ENCODE measurements at places on chromosomes 2 and 18. TPM values are rescaled to one million over a fixed set of nuclear protein-coding genes. Genes with fewer than 3 reads are reported as not detected.

DNA sequence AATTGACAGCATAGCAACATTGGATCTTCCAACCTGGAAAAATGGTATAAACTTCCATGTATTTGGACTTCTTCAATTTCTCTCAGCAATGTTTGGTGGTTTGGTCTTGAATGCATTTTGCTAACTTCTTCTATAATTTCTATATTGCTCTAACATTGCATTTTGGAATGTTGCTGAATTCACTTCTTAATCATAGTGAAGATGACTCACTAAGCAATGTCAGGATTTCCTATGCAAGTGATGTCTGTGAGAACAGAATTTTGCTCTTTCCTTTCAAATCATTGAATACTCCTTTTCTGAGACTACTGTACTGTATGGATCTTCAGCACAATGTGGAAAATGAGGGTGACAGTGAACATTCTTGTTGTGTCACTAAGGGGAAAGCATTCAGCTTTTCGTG, 28.9 kb upstream of the CDH19 start:
- DNase-seq, result no peak

GRCh38 chr2:206343816-206344215, 69.4 kb downstream of the ZDBF2 start:
- no peak for DNase-seq

- no peak for DNase-seq
Measured at GRCh38 chr2:18402831-18403230, 157.6 kb downstream of the RDH14 start.

- peak; percentile 96 for DNase-seq
Measured at GRCh38 chr2:98909317-98910211, 26.5 kb downstream of the CRACDL start.

Gene NTSR2
- not detected for total RNA-seq

Gene CGREF1
- 8.5 TPM for total RNA-seq

GRCh38 chr2:234714711-234715110, 217.8 kb upstream of the ARL4C start:
- no peak for DNase-seq

Gene SFT2D3
- 14.0 TPM for total RNA-seq

DNA sequence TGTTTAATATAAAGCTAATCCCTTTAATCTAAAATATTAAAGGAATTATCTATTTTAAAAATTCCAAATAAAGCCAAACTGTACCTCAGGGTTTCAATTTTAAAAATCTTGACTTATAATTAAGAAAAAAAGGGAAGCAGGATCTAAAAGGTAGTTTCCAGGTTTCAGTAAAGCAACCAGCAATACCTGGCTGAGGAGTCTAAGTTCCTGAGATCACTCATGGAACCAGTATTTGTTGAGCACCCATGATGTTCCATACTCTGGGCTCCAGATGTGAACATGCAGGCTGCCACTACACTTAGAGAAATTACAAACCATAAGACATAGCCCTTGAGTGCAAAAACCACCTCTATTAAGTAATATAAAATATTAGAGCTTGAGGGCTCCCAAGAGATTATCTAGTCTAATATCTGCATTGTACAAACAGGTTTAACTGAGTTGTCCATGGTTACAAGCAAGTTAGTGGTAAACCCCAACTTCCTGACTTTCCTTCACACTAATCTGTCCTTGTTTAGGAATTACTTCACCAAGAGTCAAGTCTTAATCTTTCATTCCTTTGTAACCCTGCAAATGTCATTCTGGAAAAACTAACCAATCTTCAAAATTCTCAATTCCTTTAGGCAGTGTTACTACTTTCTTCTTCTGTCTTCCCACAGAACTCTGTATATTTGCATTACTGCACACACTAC, 49.2 kb downstream of the CLASP1 start:
- no peak for DNase-seq

DNA sequence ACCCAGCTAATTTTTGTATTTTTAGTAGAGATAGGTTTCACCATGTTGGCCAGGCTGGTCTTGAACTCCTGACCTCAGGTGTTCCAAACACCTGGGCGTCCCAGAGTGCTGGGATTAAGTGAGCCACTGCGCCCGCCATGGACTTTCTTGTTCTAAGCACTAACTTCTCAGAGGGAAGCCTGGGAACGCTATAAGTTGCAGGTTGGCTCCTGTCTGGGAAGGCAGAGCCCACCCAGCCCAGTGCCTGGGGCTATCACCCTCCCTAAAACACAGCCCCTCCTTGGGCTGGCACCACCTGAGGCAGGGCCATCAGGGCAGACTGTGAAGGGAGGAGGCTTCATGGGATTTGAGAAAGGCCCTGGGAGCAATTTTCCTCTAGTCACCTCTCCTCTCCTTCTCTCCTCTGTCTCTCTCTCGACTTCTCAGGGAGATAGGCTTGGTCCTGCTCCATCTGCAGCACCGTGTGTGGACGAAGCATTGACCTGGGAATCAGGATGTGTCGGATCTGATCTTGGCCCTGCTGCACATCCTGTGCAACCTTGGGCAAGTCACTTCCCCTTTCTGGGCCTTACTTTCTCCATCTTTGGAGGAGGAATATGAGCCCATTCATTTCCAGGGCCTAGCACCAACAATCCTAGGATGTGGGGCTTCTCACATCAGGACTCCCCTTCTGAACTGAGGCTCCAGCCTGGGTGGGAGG, 10.9 kb downstream of the PSD4 start:
- no peak for DNase-seq

GRCh38 chr2:141957321-141957720, 173.5 kb downstream of the LRP1B start:
- DNase-seq, result no peak

Gene TUBA4B
- not detected for total RNA-seq

DNA sequence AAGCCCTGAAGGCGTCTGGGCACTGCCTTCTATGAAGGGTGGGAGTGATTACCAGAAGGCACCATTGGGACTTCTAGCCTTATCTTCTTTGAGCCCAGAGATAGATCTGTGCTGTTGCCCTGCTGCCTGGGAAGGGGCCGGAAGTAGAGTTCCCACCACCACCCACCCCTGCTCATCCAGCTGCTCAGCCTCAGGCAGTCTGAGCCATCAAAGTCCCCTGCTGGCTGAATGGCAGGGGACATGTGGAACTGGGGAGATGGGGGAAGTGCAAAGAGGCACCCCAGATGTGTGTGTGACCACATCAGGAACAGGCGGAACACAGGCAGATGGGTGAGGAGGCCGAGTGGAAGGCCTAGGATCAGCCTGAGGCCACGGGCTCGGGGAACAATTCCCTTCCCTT, 3.3 kb upstream of the WNT10A start:
- no peak for DNase-seq

Gene NLRC4
- 0.33 TPM for total RNA-seq

DNA sequence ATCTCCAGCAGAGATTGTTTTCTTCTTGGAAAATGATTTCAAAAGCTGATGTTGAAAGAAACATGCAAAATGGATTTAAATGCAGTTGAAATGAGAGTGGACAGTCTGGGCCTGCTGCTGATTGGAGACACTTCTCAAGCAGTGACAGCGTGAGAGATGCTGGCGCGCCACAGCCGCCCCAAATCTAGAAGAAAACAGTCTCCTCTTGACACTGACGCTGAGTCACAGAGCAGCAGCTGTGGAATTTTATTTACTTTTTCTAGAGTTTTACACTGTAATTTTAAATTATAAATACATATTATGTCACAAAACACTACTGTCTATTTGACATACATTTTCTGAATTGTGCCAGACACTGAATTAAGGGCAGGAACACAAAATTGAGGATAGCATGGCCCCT, 121.8 kb upstream of the TMEM200C start:
- DNase-seq, result no peak

Gene CHRNA1
- not detected for total RNA-seq

DNA sequence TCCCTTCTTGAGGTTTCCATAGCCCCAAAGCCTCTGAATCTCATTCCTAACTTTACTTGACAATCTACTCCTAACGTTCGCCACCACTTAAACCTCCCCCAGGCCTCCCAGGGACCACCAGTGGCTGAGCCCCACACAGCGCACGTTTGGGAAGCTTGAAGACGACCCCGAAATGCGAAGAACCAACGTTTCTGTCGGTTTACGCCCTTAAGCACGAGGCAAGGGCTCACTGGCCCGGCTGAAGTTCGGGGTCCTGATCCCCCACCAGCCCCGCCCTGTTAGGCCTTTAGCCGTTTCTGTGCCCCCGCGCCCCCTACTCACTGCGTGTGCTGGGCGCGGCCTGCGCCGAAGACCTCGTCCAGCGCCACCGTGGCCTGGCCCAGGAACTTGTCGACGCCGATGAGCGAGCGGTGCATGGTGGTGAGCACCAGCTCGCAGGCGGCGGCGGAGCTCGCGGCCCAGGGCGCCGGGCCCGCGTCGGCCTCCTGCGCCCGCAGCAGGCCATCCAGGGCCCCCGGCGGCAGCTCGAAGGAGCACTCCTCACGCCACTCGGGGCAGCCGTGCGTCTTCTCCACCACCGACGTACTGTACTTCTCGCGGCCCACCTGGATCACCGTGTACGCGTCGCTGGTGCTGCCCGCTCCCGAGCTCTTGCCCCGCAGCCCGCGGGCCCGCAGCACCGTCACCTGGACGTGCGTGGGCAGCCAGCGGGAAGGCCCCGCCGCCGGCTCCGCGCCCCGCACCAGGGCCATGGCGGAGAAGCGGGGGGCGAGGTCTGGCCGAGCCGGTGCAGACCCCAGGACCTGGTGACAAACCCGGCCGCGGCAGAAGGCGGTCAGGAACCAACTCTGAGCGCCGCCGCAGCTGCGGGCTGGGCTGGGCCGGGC, 479 bp downstream of the RAB11FIP5 start:
- peak; percentile 35 for DNase-seq

DNA sequence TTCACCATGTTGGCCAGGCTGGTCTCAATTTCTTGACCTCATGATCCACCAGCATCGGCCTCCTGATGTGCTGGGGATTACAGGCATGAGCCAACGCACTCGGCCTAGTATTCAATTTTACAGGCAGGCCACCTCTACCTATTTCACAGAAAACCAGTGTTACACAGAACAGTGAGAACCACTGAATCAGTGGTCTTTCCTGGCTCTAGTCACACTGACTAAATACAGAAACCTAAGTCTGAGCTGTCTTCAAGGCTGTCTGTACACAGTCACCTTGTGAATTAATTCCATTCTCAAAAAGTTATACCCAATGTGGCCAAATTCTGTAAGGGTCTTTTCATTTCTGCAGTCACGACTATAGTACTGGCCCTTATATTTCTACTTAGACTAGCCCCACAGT, 3.5 kb downstream of the RNF149 start:
- DNase-seq, result no peak

GRCh38 chr2:47031909-47032668, 116.5 kb upstream of the MCFD2 start:
- DNase-seq, result no peak

DNA sequence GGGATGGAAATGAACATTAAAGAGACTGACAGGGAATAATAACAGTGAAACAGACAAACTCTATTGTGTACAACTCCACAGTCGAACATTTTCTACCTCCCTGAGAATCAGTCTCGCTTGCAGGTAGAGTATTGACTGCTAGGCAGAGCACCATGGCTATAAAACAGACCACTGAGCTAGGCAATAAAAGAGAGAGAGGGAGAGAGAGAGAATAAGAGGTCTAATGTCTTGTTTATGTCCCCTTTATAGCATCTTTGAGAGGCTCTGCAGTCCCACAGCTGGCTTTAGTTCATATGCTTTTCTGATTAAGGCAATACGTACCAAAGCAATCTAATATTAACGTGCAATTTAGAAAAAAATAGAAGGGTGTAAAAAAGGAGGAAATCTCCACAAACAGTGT, 652.6 kb downstream of the NRXN1 start:
- DNase-seq, result no peak

DNA sequence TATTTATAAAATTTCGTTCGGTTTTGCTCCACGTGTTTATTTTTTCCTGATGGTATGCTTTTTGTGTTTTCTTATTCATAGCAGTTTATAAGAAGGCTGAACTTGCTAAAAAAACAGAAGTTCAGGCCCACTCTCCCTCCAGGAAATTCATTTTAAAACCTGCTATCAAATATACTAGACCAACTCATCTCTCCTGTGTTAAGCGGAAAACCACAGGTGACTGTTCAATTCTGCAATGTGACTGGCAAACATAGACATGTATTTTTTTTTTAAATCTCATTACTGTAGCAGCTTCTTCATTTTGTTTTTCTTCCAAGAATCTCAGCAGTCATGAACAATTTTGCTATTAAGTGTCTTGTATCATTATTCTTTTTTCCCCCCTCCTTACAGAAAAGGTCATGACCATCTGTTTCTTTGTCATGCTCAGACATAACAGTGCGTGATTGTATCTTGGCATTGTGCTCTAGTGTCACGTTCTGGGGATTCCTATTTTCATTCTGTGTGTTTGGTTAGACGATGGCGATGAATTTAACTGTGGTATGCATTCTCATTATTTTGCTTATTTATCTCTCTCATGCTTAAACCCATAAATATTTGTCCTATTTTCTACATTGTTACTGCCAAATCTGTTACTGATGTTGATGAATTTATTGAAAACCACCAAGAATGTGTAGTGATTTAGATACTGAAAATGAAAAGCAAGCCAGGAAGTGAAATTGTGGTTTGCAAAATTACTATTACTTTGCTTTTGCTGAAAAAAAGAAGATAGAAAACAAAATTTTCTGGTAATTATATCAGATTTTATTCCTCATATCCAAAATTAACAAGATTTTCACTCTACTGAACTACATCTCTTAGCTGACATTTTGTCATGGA, 74.6 kb upstream of the UNC80 start:
- DNase-seq, result no peak

Gene KCNF1
- not detected for total RNA-seq

- no peak for DNase-seq
Measured at GRCh38 chr2:118846953-118847761, at the start of gene EN1. EN1 (minus strand) TSS chr2:118847648; CDS start chr2:118847167, 481 bp downstream.

Gene BIN1
- 68.3 TPM for total RNA-seq
